Psoas muscle (tissue), 8 donors: ENCODE measurements at places on chromosomes 6 and 20. TPM values are rescaled to one million over a fixed set of nuclear protein-coding genes. Genes with fewer than 3 reads are reported as not detected.
A peak's percentile ranks its signal among the peaks of the same experiment; 100 is the strongest.

DNA sequence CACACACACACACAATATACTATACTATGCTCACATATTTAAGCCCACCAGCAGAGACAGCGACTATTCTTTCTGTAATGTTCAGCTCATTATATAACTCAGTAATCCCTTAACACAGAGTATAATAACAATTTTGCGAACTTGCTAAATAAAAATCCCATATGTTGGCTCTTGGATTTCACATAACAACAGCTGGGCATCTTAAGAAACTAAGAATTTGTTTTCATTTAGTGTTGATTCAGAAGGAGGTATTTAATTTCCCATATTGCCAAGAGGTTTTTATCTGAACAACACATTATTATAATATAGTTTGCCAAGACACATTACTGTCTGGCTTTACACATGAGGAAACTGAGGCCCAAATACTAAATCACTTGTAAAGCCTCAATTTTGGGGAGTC is 7.4 kb downstream of the ECT2L start:
- H3K27ac ChIP-seq, result no peak overlapping the region
- no peak overlapping the region for H3K4me3 ChIP-seq
- H3K36me3 ChIP-seq, result no peaks in the 10 kb centered on the region
- DNase-seq, result no peak
- no peaks in the 10 kb centered on the region for H3K27me3 ChIP-seq
- no peaks in the 10 kb centered on the region for H3K4me1 ChIP-seq

GRCh38 chr6:112485120-112485826 is 138.1 kb downstream of the RFPL4B start:
- H3K4me3 ChIP-seq, result no peak overlapping the region
- no peak for DNase-seq
- no peak overlapping the region for H3K27ac ChIP-seq
- H3K27me3 ChIP-seq, result no peaks in the 10 kb centered on the region
- no peaks in the 10 kb centered on the region for H3K4me1 ChIP-seq
- no peaks in the 10 kb centered on the region for H3K36me3 ChIP-seq

GRCh38 chr6:47567586-47567985 is 90.0 kb downstream of the CD2AP start:
- H3K4me3 ChIP-seq, result no peak overlapping the region
- no peak overlapping the region for H3K27ac ChIP-seq
- no peaks in the 10 kb centered on the region for H3K36me3 ChIP-seq
- no peaks in the 10 kb centered on the region for H3K4me1 ChIP-seq
- no peaks in the 10 kb centered on the region for H3K27me3 ChIP-seq

DNA sequence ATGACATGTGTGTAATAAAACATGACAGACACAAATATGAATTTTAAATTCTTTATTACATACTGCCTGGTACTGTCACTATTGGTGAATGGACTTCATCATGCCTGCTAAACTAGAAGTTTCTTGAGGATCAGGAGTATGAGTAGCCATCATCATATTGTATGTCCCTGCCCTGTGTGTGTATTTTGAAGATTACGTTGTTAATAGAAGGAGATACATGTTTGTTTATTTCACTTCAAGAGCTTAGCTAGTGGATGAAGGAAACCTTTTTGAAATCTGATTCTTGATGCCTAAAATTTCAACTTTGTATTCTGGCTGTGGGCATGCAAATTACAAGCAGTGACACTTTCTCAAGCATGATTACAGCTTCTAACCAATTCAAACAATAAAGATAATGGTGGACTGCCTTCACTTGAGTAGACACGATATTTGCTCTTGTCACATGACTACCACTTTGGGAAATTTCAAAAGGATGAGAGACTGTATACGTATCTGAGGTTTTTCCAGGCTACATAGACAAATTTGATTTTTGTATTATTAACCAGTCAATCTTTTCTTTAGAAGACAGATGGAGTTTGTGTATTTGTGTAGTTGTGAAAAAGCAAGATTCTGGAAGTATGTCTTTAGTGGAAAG is 3.5 kb downstream of the TBPL1 start:
- H3K4me1 ChIP-seq, result peaks cover 37% of the 10 kb centered on the region
- H3K27me3 ChIP-seq, result no peaks in the 10 kb centered on the region
- H3K4me3 ChIP-seq, result no peak overlapping the region

- no peaks in the 10 kb centered on the region for H3K36me3 ChIP-seq
- no peak for DNase-seq
- peak overlapping the region; percentile 59 for H3K4me3 ChIP-seq
- no peak overlapping the region for H3K27ac ChIP-seq
- peaks cover 4% of the 10 kb centered on the region for H3K4me1 ChIP-seq
Observed at GRCh38 chr6:1315560-1316386, 3.9 kb downstream of the FOXQ1 start.

DNA sequence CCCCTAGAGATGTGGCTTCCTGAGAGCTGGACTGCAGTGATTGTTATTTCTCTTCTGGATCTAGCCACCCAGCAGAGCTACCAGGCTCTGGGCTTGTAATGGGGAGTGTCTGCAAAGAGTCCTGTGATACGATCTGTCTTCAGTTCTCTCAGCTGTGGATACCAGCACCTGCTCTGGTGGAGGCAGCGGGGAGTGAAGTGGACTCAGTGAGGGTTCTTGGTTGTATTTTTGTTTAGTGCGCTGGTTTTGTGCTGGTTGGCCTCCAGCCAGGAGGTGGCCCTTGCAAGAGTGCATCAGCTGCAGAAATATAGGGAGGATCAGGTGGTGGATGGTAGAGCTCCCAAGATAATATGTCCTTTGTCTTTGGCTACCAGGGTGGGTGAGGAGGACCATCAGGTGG is 33.7 kb downstream of the PAX1 start:
- no peak overlapping the region for H3K4me3 ChIP-seq
- H3K27me3 ChIP-seq, result no peaks in the 10 kb centered on the region
- no peaks in the 10 kb centered on the region for H3K4me1 ChIP-seq
- H3K36me3 ChIP-seq, result no peaks in the 10 kb centered on the region

DNA sequence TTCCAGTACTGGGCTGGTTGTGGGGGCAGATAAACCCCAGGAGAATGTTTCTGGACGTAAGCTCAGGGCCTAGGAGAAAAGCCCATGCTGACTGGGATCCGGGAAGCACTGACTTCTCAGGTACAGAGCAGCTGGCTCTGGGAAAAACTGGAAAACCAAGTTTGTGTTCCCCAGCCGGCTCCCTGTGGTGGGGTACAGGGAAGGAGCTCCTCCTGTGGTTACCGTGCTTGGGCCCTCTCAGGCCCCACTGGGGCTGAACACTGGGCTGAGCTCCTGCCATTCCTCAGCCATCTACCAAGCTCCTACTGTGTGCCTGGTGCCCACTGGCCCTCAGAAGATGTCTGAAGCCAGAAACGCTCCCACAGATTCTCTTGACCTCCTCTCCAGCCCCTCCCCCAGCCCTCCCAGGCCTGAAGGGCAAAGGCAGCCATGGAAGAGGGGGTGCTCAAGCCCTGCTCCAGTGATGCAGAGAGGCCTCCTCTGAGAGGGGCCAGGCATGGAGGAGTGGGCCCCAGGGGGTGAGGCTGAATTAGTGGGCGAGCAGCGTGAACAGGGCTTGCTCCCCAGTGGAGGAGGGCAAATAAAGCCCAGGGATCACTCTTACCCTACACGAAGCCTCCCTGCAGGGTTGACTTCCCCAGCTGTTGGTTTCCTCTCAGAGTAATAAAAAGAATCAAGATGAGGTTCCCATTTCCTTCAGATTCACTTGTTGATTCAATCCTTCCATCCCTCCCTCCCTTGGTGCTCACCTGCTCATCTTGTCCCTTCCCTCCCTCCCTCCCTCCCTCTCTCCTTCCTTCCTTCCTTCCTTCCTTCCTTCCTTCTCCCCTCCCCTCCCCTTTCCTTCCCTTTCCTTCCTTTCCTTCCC is 100.0 kb downstream of the VEGFA start:
- no peak overlapping the region for H3K4me3 ChIP-seq
- DNase-seq, result peak; percentile 6
- no peaks in the 10 kb centered on the region for H3K36me3 ChIP-seq

GRCh38 chr20:2794202-2794748 is 6.2 kb downstream of the CPXM1 start:
- H3K4me1 ChIP-seq, result no peaks in the 10 kb centered on the region
- no peak overlapping the region for H3K4me3 ChIP-seq
- H3K27me3 ChIP-seq, result peaks cover 45% of the 10 kb centered on the region
- H3K36me3 ChIP-seq, result no peaks in the 10 kb centered on the region

DNA sequence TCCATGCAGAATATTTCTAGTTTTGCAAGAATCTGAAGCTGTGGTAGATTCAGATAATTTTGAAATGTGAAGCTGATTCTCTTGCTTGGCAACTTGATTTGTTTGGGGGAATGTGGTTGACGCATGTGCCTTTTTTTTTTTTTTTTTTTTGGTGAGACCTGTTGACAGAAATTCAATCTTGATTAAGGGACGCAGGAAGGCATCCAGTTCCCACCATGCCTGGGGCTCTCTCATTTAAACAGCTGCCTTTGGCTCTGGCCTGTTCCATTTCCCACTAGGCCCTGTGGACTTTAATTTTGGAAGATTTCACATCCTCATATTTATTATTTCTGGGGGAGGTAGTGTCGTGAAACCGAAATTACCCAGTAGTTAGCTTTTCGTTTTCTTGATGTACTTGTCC is 8.6 kb downstream of the TPX2 start:
- H3K27ac ChIP-seq, result peak overlapping the region; percentile 81
- H3K4me1 ChIP-seq, result peaks cover 37% of the 10 kb centered on the region
- no peak for DNase-seq
- no peaks in the 10 kb centered on the region for H3K36me3 ChIP-seq
- H3K27me3 ChIP-seq, result no peaks in the 10 kb centered on the region

The GPR63 gene
- polyA plus RNA-seq, result 0.03 TPM

DNA sequence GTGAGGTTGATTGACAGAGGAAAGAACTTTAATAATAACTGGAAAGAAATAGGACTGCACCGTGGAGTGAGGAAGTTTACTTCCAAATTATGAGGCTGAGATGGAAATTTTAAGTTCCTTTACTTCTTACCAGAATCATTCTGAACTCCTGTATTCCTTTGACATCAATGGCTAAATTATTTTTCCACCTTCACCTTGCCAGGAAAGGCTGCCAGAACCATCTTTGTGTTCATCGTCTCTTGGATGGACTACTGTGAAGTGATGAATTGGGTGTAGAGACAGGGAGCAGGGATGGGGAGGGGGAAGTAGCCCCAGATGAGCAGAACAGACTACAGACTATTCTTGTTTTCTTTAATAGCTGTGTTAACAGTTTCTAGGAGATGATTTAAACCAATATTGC is 102.1 kb upstream of the CEP162 start:
- H3K27me3 ChIP-seq, result no peaks in the 10 kb centered on the region
- no peak overlapping the region for H3K27ac ChIP-seq
- DNase-seq, result no peak
- no peak overlapping the region for H3K4me3 ChIP-seq
- no peaks in the 10 kb centered on the region for H3K36me3 ChIP-seq
- no peaks in the 10 kb centered on the region for H3K4me1 ChIP-seq

The EIF2S2 gene
- 219 TPM for polyA plus RNA-seq

The FAM120B gene
- 19.4 TPM for polyA plus RNA-seq

DNA sequence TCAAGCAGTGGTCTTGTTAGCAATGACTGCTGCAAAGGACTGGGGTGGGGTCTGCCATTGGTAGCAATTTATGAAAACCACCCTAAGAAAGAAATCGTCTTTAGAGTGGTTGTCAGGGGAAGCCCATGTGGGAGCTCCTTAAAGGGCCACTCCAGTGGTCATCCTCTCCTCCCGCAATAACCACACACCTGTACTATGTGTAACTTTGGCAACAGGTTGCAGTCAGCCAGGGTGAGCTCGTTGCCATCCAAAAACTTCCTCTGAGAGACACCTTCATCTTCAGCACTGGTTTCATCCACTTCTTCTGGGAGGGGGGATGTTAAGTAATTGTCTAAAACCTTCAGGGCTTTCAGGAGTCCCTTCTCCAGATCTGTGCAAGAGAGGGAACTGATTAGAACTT is 2.9 kb upstream of the DDAH2 start:
- H3K4me1 ChIP-seq, result peaks cover 25% of the 10 kb centered on the region
- H3K4me3 ChIP-seq, result no peak overlapping the region
- H3K27ac ChIP-seq, result no peak overlapping the region
- no peak for DNase-seq
- H3K36me3 ChIP-seq, result no peaks in the 10 kb centered on the region

- H3K27ac ChIP-seq, result no peak overlapping the region
- no peak overlapping the region for H3K4me3 ChIP-seq
- DNase-seq, result no peak
- H3K36me3 ChIP-seq, result no peaks in the 10 kb centered on the region
- no peaks in the 10 kb centered on the region for H3K27me3 ChIP-seq
Observed at GRCh38 chr6:105458551-105458950, 55.7 kb upstream of the PREP start.

- no peaks in the 10 kb centered on the region for H3K36me3 ChIP-seq
- no peak for DNase-seq
- H3K4me3 ChIP-seq, result no peak overlapping the region
- no peaks in the 10 kb centered on the region for H3K4me1 ChIP-seq
Observed at GRCh38 chr6:34513646-34514045, 42.5 kb downstream of the SPDEF start.

The FAM209B gene
- polyA plus RNA-seq, result 0.41 TPM

GRCh38 chr6:37903351-37904340 is 84.1 kb downstream of the ZFAND3 start:
- no peaks in the 10 kb centered on the region for H3K27me3 ChIP-seq
- H3K4me3 ChIP-seq, result no peak overlapping the region
- no peaks in the 10 kb centered on the region for H3K36me3 ChIP-seq

- no peaks in the 10 kb centered on the region for H3K27me3 ChIP-seq
- no peak overlapping the region for H3K27ac ChIP-seq
- no peak for DNase-seq
- no peaks in the 10 kb centered on the region for H3K4me1 ChIP-seq
- H3K36me3 ChIP-seq, result no peaks in the 10 kb centered on the region
Observed at GRCh38 chr20:15895560-15896084, 677.6 kb downstream of the KIF16B start.

DNA sequence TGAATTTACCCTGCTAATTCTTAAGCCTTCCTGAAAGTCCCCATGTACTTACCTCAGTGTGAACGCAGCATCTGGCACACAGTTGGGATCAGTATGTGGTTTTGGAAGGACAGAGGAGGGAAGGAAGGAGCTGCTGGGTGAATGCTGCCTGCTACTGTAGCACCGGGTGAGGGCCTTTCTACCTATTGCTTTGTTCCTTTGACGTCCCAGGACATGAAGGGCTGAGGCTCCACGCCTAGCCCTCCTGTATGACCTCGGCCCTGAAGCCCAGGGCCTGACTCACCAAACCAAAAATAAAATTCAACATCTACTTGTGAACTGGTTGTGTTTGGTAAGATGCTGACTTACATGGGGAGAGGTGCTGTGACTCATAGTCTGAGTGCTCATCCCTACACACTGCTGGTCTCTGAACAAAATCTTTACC is 51.1 kb downstream of the ARID1B start:
- H3K27me3 ChIP-seq, result no peaks in the 10 kb centered on the region
- peak overlapping the region; percentile 86 for H3K27ac ChIP-seq
- H3K4me3 ChIP-seq, result peak overlapping the region; percentile 6
- peaks cover 84% of the 10 kb centered on the region for H3K4me1 ChIP-seq

The TGM3 gene
- polyA plus RNA-seq, result 0.14 TPM

The MEI4 gene
- polyA plus RNA-seq, result not detected

The TSPO2 gene
- not detected for polyA plus RNA-seq

The NKX2-4 gene
- not detected for polyA plus RNA-seq

The MICB gene
- polyA plus RNA-seq, result 0.42 TPM

DNA sequence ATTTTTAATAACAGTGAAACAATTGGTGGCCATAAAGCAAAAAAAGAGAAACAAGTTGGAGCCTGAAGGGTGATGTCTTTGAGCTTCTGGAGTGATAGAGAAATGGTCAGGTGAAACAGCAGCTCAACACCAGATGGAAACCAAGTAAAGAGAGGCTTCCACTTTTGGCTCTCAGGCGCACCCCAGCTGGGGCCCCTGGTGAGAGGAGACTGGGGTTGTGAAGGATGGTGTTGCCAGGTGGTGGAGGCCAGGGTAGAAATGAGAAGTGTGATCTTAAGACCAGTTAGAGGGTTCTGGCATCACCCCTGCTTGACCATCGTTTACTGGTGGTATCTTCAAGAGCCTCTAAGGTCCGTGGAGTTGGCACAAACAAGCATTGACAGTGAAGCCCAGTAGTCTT is 126.0 kb upstream of the AKIRIN2 start:
- no peak for DNase-seq
- no peaks in the 10 kb centered on the region for H3K4me1 ChIP-seq
- no peaks in the 10 kb centered on the region for H3K27me3 ChIP-seq
- H3K4me3 ChIP-seq, result no peak overlapping the region
- no peak overlapping the region for H3K27ac ChIP-seq
